ENCODE measurements at places on chromosomes 3 and 15. TPM values are rescaled to one million over a fixed set of nuclear protein-coding genes. Genes with fewer than 3 reads are reported as not detected.

The GNB4 gene
- 81.3 TPM for total RNA-seq

The THPO gene
- not detected for total RNA-seq

The GOLGA8T gene
- not detected for total RNA-seq

The PPP2R3A gene
- 11.6 TPM for total RNA-seq

DNA sequence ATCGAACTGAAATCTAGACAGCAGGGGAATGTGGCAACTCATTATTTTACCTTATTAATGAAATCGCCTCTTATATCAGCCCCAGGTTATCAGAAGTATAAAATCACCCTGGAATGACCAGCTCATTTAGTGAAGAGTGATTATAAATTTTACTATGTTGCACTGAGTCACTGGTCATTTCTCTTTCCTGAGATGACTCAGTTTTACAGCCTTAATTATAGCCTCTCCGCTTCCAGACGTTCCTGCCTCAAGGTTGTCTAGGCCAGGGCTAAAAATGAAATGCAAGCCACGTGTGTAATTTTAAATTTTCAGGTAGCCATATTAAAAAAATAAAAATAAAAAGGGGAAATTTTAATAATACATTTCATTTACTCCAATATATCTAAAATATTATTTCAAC, 33.3 kb downstream of the DET1 start:
- DNase-seq = no peak
- H3K27ac ChIP-seq = no peak overlapping the region
- H3K36me3 ChIP-seq = peaks cover 76% of the 10 kb centered on the region
- no peak overlapping the region for H3K4me3 ChIP-seq
- H3K27me3 ChIP-seq = no peaks in the 10 kb centered on the region

DNA sequence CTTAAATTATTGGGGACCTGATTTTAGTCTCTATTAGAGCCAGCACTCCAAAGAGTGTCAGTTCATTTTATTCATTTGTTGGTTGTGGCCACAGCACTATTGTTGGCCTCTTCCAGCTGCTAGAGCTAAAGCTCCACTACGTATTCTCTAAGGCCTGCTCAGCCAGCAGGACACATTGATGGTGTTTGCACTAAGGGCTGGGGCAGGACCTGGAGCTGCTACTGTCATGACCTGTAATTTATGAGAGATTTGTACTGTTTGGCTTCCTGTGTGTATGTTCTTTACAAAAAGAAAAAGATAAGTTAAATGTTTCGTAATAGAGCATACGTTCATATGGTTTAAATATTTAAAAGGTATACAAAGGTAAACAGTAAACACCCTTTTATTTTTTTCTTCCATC, 8.1 kb downstream of the GFM1 start:
- H3K4me3 ChIP-seq = no peak overlapping the region
- no peak for DNase-seq
- no peaks in the 10 kb centered on the region for H3K4me1 ChIP-seq
- no peak overlapping the region for H3K27ac ChIP-seq
- peaks cover 84% of the 10 kb centered on the region for H3K36me3 ChIP-seq

- H3K4me3 ChIP-seq = peak overlapping the region; percentile 65
- peak; percentile 68 for DNase-seq
- no peaks in the 10 kb centered on the region for H3K36me3 ChIP-seq
- peaks cover 58% of the 10 kb centered on the region for H3K4me1 ChIP-seq
- H3K27ac ChIP-seq = peak overlapping the region; percentile 84
Observed at GRCh38 chr3:43286841-43287499, 630 bp downstream of the SNRK start.

DNA sequence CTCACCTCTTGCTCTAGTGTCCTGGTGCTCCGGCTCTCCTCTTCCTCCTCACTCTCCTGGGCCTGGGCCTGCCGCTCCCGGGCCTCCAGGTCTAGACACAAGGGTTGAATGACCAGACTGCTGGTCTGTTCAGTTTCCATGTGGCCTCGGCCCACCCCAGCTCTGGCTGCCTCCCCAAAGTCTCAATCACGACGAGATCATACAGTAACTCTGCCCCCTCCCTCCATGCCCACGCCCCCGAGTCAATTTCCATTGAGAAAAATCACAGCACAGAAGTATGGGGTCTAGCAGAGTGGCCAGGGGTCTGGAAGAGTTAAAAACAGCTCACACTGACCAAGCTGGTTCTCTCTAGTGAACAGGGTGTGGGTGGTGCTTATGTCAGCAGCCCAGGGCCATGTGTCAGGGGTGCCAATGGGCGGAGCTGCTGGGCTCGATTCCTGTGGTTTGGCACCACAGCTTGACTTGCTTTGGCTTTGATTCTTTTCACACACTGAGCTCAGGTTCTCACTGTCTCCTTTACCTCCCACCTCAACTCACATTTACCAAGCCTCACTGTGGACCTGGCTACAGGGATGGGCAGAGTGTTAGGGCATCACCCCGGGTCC, 6.9 kb downstream of the C15orf62 start:
- no peaks in the 10 kb centered on the region for H3K27me3 ChIP-seq
- peaks cover 13% of the 10 kb centered on the region for H3K4me1 ChIP-seq
- peaks cover 85% of the 10 kb centered on the region for H3K36me3 ChIP-seq
- peak; percentile 89 for DNase-seq
- peak overlapping the region; percentile 74 for H3K27ac ChIP-seq

DNA sequence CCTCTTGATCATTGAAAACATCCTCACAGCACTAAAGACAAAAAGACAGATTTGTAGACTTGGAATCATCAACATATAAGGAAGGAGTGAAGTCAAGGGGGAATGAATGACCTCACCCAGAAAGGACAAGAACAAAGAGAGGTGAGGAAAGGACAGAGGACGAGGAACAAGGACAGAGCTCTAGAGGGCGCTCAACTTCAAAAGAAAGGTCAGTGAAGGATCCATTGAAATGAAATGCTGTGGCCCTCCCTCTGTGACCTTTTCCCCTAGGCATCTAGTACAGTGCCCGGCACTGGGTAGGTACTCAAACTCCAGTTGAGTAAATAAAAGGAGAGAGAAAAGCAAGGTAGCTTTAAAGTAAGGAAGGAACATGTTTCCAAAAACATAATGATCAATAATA, 2.6 kb downstream of the ATP8B4 start:
- H3K4me3 ChIP-seq = no peak overlapping the region
- no peaks in the 10 kb centered on the region for H3K27me3 ChIP-seq
- DNase-seq = no peak
- H3K4me1 ChIP-seq = no peaks in the 10 kb centered on the region

All from stomach (tissue), 19 donors.